Stimulated activated CD8-positive, alpha-beta memory T cell treated with anti-CD3 and anti-CD28 coated beads, Interleukin-2, amount 100 ng/mL, for 1 hour (primary cell): ENCODE measurements at places on chromosomes 4 and X.

DNA sequence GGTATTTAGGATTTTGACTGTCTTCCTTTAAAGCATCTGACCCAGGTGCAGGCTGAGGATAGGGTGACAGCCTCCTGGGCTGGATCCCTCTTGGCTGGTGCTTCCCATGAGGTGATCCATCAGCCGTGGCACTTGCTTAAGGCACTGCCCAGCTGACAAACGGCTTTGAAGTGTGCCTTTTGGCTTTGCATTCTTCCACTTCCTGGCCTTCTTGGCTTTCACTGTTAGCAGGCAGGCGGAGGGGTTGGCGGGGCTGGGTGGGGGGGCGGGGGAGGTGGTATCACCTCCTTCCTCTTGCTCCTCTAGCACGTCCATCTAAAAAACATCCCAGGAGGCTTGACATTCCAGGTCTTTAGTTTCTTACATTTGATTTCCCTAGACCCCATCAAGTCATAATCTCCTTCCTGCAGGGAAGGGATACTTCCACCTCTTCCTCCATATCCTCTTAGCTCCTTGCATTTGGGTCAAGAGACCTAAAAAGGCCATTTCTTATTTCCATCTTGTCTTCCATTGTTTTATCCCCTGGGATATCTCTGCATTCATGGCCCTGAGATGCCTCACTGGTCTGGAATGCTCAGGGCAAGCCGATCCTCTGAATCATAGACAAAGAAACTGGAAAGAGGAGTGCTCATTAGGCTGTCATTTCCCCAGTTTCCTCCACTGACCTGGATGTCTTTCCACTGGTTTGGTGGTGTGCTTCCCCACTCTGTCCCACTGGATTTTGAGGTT lies 11.3 kb upstream of the APLN start:
- DNase-seq: no peak

- no peak for DNase-seq
Observed at GRCh38 chrX:154032160-154032559, 12.5 kb upstream of the IRAK1 start.

DNA sequence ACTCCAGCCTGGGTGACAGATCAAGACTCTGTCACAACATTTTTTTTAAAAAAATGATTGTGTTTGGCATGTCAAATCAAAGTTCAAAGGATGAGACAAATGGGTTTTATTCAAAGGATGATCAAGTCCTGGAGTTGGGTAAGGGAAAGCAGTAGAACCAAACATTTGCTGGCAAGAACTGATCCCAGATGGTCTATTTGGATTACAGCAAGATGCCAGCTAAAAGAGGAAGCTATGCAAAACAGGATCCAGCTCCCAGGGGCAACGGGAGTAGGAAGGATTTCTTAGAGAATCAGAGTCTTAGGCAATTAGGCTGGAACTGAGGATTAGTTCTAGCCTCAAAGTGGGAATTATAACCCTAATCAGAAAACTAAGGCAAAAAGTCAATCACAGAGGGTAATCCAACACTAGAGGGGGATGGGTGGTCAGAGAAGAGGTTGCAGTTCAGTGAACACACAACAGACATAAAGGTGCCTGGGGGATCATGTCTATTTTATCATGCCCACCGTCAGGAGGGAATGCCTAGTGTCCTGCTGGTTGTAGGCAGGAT lies 133.0 kb upstream of the PLS3 start:
- no peak for DNase-seq

DNA sequence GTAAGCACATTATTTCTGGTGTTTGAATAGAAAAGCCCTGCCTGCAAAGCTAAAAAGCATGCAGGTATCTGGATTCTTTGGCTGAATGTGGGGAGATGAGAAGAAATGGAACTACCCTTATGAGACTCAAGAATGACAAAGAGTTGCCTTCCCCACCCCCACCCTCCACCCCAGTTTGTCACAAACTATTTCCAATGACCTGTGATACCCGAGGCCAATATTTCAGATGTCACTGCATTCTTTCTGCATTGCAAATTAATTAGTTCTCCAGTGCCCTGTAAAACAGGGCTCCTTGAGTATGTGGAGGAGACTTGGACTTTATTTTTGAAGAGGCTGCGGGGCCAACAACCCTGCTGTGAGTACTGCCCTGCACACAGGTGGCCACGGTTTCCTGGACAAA lies 116.4 kb downstream of the ZNF827 start:
- DNase-seq: no peak

GRCh38 chr4:110587666-110588285 lies 35.1 kb downstream of the PITX2 start:
- no peak for DNase-seq
